ENCODE measurements at places on chromosomes 2 and 18. TPM values are rescaled to one million over a fixed set of nuclear protein-coding genes. Genes with fewer than 3 reads are reported as not detected.

DNA sequence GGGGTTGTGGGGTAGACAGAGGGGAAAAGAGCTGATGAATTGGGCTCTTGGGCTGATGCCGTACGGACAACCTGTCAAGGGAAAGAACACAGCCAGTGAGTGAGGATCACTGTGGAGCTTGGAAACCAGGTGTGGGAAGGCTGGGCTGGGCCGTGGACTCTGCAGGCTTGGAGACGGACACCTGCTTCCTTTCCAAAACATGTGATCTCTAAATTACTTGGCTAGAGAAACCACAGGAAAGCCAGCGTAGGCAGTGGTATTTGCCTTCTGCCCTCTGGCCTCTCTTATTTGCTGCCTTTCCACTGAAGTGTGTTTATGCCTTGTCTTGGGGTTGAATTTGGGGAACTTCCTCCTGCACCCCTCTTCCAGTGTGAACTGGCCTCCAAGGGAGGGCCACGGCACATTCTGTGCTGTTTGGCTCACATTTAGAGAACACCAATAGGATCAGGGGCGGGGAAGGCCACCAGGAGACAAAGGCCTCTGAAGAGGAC, 267.7 kb downstream of the PRKCE start:
- DNase-seq = no peak

Gene EIF5B
- 20.8 TPM for total RNA-seq

Gene TPO
- not detected for total RNA-seq

DNA sequence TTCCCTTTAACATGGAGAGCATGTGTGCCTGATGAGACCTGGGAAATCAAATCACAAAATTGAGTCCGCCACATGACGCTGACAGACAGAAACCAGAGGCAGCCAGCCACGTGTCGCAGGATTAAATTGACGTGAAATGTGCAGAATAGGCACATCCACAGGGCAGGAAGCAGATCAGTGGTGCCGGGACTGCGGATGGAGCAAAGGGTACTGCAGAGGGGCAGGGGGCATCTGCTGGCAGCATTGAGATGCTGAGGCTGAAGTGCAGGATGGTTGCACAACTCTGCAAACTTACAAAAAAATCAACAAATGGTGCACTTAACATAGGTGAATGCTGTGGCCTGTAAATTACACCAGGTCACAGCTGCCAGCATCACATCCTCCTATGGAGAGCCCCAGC, 48.2 kb upstream of the TUBA3E start:
- DNase-seq = no peak

GRCh38 chr2:237178396-237178795, 92.7 kb downstream of the COPS8 start:
- DNase-seq = no peak

DNA sequence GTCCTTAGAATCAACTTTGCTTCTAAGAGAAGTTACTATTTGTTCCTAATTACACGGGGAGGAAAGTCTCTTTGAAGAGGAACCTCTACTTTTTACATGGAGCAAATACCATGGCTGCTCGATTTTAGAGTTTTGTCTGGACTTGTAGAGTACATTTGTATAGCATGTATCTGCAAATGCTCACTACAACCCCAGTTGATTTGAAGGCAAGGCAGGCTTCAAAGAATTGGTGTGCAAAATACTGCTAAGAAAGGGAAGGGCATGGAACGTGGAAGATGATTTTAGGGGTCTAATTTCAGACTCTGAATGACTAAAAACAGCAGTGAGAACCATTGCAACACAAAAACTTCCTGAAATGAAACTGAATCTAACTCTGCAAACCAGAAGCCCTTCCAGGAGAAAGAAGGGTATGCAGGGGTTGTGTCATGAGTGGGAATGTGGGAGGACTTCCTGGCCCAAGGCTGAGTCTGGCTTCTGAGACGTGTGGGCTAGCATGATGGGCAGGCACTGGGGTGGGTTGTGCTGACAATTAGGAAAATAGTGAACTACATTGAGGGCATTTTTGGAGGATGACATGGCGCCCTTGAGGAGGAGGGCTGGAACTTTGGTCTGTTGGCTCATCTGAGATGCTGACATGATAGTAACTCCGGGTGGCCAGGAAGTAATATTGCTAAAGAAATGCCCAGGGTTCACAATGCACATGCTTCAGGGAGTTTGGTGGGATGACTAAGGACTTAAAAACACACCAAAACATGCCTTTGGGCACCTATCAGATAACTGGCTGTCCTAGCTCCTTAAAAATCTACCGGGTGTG, 18.9 kb upstream of the IL1R2 start:
- no peak for DNase-seq

Gene RAB27B
- 1.7 TPM for total RNA-seq

Gene TEKT4
- not detected for total RNA-seq
